ENCODE measurements at places on chromosomes 3 and 15.

DNA sequence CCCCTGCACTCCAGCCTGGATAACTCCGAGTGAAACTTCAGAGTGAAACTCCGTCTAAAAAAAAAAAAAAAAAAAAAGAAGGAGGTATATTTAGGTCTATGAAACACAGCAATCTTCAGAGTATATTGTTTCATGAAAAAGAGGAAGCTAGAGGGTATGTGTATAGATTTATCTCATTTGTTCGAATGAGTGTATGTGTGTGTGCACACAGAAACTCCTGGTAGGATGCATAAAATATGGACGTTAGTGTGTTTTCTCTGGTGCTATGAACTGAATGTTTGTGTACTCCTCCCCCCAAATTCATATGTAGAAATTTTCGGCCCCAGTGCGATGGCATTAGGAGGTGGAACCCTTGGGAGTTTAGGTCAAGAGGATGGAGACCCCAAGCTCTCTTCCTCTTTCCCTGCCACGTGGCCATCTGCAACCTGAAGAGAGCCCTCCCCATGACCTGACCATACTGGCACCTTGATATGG, 98.6 kb upstream of the KLF13 start:
- DNase-seq = no peak

DNA sequence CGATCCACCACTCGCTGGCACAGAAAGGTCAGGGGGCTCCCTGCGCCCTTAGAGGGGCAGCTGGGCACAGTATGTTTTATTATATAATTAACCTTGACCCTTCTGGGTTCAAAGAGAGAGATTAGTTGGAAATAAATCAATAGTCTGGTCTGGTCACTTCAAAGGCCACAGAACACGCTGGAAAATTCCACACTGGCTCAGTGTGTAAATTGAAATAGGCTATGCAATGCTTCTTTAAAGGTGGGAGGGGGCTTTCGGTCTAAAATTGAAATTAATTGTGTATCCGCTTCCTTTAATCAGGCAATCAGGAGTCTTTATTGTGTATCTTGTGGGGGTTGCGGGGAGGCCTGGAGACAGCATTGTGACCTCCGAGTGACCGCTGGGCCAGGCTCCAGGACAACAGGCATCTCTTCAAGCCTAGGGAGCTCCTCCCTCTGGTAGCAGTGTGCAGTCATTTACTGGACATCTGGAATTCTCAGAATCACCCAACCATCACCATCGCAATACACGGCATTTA, 8.0 kb downstream of the RNU5B-1 start:
- DNase-seq = no peak

DNA sequence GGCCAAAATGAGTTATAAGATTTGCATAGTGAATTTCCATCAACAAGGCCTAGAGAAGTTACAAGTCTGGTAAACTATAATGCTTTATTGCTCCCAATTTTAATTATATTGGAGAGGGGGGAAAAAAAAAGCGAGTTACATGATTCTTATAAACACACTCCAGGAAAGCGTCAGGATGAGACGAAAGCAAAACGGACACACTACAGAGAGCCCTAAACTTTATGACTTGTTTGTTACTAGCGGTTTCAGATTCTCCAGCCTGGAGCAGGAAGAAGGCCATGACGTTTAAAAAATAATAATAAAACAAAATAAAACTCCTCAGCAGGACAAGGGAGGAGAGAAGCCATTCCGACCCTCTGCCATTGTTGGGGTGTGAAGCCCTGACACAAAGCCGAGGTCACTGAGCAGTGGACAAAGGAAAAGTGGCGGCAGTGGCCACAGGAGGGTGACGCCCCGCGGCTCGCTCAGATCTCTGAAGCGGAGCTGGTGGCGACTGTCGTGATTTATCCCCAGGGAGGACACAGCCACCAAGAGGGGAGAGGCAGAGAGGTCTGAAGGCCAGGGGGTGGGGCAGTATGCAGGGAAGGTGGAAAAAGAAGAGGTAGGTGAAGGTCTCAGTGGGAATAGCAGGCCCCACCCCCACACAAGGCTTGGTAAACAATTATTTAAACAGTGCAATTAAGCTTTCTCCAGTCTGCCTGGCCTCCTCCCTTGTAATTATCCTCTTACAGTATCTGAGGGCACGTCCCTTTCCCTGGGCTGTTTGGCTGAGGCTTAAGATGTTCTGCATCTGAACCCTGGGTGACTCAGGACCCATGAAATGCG, 45.3 kb downstream of the ADAMTS9 start:
- DNase-seq = no peak

GRCh38 chr3:143031327-143031726, 30.0 kb downstream of the U2SURP start:
- DNase-seq = no peak

GRCh38 chr3:171790574-171790897, 19.7 kb downstream of the PLD1 start:
- no peak for DNase-seq

- no peak for DNase-seq
Measured at GRCh38 chr3:197591816-197592215, 36.0 kb upstream of the BDH1 start.

- no peak for DNase-seq
Measured at GRCh38 chr3:14602006-14602803, 49.4 kb upstream of the CCDC174 start.

DNA sequence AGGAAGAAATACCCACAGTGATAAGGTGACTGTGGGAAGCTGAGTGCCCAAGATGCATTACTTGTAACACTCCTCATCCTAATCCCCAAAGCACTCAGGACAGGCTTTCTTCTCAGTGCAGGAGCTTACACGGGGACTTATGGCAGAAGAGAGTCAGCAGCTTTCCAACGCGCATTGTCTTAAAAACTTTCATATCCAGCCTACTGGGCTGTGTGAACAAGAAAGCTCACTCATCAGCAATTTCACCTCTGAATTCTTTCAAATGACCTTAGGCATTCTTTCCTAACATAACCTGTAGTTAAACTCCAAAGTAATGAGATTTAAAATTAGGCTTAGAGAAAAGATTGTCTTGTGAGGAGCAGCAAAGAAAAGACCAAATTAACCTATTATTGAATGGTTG, 132.3 kb downstream of the KCNAB1 start:
- DNase-seq = no peak

GRCh38 chr3:69005791-69006482, 7.5 kb downstream of the EOGT start:
- no peak for DNase-seq

GRCh38 chr15:93066834-93067648, 22.0 kb downstream of the RGMA start:
- DNase-seq = no peak

DNA sequence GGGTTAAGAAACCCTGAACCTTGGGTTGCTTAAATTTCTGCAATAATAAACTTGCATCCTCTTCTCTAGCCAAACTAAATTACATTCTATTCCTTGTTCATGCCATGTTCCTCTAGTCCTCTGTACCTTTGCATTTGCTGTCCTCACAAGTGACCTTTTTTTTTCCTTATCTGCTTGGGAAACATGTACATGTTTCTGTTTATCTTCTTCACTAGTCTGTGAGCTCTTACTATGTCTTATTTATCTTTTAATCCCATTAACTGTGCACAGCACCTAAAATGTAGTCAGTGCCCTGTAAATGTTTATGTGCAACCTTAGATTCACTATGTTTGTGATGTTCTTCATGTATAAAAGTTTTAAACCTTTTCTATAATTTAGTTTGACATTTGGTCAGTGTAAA, 61.9 kb downstream of the REC114 start:
- no peak for DNase-seq

GRCh38 chr3:127803619-127804018, 18.7 kb downstream of the MGLL start:
- DNase-seq = no peak

DNA sequence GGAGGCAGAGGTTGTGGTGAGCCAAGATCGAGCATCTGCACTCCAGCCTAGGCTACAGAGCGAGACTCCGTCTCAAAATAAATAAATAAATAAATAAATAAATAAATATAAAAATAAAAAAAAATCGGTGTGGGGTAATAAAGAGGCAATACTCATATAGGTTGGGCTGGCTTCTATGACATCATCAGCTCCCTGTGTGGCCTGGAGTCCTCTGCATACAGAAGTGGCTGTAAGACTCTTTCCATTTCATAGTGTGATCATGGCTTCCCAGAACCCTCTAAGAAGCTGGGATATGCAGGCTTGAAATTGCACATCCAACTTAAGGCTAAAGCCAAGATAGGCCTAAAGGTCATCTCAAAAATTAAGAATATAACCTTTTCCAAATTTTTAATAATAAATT, 101.6 kb downstream of the ZIC4 start:
- no peak for DNase-seq

GRCh38 chr3:129233538-129233937, 15.9 kb upstream of the COPG1 start:
- DNase-seq = no peak

GRCh38 chr3:123758081-123758564, 126.0 kb downstream of the MYLK start:
- DNase-seq = no peak

Data from central memory CD4-positive, alpha-beta T cell (primary cell).